NCI-H1417 (cell line): ENCODE measurements at places on chromosomes 6 and 20.
A peak's percentile ranks its signal among the peaks of the same experiment; 100 is the strongest.

DNA sequence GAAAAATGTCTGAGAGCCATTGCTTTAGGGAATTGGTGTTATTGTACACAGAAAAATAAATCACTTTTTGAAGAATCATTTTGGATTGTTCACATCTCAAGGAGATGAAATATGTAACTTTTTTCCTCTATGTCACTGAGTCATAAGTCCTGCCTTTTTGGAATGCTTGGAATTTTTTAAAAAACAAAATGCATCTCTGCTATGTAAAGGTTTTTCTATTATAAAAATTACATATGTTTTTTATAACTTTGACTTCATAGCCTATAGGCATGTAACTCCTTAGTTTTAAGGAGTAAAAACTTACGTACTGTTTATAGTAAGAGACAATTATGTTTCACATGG, 8.7 kb downstream of the RNF144B start:
- DNase-seq, result no peak

DNA sequence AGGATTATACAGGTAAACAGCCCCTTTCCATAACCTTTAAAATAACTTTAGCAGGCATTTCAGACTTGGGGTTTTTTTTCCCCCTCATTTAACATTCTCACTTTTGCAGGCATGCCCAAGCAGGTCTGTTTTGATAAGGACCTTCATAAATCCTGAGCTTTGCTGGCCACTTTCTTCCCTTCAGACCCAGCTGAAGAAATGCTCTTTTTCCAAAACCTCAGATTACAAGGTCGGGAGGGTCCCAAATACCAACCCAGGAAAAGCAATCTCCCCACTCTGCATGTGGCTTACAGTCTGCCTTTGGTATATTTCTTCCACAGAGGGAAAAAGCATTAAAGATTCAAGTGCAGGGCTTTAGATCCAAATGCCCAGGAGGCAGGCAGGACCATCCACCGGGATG, 6.8 kb downstream of the NFATC2 start:
- DNase-seq, result peak; percentile 50

GRCh38 chr6:54981276-54981609, 134.7 kb downstream of the FAM83B start:
- DNase-seq, result no peak

DNA sequence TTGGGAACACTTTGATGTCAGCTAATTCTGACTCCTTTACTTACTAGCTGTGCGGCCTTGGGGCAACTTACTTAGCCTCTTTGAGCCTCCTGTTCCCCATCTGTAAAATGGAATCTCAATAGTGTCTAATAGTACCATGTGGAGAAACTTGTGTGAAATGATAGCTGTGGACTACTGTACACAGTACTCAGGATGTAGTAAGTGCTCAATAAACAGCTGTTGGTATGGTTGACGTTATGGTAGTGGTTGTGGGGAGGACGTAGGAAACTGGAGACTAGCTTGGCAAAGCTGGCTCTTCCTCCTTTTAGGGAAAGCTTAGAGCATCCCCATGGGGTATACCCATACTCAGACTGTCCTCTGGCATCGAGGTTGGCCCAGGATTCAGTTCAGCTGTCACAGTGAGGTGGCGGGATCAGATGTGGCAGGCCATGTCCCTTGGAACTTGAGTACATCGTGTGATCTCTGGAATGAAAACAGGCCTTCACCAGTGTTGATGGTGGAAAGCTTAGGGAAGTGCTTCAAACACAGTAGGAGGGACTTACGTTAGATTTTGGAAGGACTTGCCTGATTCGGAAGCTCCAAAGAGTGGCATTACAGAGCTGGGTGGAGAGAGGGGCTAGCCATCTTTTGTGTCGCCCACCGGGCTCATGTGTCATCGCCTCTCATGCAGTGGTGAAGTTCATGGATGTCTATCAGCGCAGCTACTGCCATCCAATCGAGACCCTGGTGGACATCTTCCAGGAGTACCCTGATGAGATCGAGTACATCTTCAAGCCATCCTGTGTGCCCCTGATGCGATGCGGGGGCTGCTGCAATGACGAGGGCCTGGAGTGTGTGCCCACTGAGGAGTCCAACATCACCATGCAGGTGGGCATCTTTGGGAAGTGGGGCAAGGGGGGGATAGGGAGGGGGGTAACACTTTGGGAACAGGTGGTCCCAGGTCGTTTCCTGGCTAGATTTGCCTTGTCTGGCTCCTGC, 7.1 kb downstream of the VEGFA start:
- no peak for DNase-seq

DNA sequence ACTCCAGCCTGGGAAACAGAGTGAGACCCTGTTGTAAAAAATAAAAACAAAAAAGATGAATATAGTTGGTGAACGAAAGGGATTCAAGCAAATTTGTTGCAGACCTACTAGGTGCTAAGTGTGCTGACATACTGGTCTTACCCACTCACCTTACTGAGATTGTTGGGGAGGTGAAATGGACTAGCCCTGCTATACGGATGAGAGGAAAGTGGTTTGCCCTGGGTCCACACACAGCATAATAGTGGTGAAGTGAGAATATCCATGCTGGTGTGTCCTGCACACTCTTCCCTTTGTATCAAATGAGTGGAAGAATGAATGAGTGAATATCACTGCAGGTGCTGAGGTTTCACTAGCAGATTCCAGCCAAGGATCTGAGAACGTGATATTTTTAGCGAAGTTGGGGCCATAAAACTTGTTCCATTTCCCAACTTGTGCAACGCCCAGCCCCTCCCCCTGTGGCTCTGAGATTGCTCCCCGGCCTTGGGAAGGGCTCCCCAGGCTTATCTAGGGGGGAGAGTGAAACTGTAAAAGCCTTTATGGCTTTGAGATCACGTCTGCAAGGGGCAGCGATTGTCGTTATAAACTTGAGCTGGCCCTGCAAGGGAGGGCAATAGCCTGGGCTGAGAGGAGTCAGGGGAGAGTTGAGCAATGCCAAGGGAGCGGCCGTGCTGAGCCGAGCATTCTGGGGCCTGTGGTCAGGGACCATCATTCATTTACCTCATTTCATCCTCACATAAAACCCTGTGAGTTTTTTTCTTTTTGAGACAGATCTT, 33.2 kb upstream of the TTPAL start:
- no peak for DNase-seq

GRCh38 chr6:170278743-170279094, 12.2 kb downstream of the DLL1 start:
- DNase-seq, result no peak

- peak; percentile 80 for DNase-seq
Measured at GRCh38 chr6:53651205-53651763, 14.3 kb downstream of the KLHL31 start.

DNA sequence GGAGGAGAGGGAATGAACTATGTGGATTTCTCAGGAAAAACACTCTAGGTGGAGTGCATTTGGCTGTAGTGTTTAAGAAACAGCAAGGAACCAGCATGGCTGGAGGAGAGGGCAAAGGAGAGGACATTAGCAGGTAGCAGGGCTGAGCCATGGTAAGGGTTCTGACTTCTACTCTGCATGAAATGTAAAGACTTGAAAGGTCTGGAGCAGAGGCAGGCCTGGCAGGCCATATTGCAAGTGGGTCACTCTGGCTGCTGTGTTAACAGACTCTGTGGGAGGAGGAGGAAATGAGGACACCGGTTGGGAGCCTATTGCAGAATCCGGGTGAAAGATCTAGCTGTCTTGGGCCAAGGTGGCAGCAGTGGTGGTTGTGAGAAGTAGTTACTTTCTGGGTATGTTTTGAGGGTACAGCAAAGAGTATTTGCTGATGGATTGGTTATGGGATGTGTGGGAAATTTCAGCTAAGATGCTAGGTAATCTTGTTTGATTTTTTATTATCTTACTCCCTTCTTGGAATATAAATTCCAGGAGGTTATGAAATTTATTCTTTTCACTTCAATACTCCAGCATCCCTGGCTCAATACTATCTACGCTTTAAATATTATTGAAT, 115.9 kb upstream of the BCLAF1 start:
- no peak for DNase-seq

DNA sequence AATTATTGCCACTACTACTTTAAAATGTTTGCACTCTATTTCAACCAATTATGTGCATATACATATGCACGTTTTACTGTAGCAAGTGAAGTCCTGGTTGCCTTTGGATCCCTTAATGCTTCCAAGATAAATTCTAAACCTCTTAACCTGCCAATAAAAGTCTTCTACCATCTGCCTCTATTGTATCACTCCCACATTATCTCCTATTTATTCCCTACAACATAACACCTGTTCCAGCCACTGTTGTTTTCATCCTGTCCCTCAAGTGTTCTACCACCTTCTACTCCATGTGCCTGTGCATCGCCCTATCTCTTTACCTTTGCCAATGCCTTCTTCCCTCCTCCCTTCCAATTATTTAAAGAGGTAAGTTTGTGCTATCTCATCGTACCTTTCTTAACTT, 499.0 kb upstream of the RNF217 start:
- no peak for DNase-seq

DNA sequence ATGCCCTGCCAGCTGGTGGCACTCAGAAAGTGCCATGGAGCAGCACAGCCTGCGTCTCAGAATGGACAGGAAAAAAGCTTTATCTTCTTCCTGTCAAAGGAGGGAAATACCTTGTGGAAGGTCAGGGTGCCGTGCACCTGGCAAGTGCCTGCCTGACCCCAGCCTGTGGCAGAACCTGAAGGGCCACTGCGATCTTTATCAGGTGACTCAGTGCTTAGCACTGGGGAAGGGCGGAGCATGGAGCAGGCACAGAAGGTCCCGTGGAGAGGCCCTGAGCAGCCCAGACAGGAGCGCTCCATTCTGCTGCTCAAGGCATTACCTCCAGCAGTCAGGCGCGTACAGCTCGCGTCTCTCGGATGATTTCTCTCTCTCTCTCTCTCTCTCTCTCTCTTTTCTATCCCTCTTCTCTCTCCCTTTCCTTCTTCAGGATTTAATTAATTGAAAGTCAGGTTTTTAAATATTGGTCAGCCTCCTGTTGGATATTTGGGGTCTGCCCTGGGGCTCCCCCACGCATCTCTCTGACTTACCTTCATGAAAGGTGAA, 31.7 kb downstream of the FOXC1 start:
- DNase-seq, result no peak

GRCh38 chr20:38193586-38194105, 28.6 kb upstream of the TGM2 start:
- no peak for DNase-seq

DNA sequence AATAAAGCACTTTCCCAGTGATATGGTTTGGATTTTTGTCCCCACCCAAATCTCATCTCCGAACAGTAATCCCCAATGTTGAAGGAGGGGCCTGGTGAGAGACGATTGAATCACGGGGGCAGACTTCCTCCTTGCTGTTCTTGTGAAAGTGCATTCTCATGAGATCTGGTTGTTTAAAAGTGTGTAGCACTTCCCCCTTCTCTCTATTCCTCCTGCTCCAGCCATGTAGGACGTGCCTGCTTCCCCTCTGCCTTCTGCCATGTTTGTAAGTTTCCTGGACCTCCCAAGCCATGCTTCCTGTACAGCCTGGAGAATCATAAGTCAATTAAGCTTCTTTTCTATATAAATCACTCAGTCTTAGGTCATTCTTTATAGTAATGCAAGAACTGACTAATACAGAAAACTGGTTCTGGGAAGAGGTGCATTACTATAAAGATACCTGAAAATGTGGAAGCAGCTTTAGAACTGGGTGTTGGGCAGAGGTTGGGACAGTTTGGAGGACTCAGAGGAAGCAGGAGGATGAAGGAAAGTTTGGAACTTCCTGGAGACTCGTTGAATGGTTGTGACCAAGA, 7.4 kb downstream of the EPM2A start:
- DNase-seq, result no peak

- peak; percentile 61 for DNase-seq
Measured at GRCh38 chr6:138250513-138251247, 32.4 kb upstream of the PBOV1 start.

- peak; percentile 62 for DNase-seq
Measured at GRCh38 chr20:34791289-34792020, 34.0 kb downstream of the NCOA6 start.

- DNase-seq, result no peak
Measured at GRCh38 chr6:81511423-81511822, 241.1 kb downstream of the TENT5A start.

DNA sequence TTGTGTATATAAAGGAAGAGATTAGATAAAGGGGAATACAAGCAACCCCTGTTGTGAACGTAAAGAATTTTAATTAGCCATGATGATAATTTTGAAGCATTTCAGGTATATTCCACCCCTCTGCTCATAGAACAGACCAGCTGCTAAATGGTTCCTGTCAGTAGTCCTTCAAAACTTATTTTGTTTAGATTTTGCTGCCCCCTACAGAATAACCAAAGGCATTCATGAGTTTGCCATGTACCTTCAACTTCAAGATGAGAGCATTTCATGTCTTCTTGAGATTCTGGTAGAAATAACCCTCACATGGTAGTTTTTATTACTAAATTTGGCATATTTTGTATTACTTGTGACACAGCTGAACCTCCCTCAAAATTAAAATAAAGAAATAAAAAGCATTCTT, 1586.7 kb downstream of the HACE1 start:
- DNase-seq, result peak; percentile 33

- DNase-seq, result no peak
Measured at GRCh38 chr6:69825904-69826303, 29.1 kb upstream of the LMBRD1 start.

DNA sequence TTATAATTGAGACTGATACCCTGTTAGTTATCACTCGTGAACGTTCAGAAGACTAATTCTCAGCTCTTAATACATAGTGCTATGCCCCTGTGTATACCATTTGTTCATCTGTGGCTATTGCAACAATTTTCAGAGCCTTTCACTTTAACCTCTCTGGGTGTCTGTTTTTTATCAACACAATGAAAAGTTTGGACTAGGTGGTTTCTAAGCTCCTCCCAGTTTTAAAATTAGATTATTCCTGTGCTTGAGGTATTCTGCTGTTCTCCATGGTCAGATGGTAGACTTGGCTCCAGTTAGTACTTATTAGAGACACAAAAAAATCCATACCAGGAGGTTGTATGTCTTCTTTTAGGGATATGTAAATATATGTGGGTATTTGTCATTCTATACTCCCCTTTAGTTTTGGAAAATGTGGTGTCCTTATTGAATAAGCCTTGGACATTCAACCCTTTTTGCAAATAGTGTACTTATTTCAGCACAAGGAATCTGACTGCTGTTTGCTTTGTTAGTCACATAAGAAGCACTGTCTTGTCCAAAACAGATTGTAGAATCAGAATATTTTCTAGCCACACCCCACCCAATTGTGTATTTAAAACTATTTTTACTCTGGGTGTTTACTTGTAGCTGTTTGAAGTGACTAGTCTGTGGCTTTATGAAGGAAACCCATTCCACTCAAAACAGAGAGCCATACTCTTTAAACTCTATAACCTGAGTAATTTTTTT, 2.0 kb upstream of the COL10A1 start:
- no peak for DNase-seq

DNA sequence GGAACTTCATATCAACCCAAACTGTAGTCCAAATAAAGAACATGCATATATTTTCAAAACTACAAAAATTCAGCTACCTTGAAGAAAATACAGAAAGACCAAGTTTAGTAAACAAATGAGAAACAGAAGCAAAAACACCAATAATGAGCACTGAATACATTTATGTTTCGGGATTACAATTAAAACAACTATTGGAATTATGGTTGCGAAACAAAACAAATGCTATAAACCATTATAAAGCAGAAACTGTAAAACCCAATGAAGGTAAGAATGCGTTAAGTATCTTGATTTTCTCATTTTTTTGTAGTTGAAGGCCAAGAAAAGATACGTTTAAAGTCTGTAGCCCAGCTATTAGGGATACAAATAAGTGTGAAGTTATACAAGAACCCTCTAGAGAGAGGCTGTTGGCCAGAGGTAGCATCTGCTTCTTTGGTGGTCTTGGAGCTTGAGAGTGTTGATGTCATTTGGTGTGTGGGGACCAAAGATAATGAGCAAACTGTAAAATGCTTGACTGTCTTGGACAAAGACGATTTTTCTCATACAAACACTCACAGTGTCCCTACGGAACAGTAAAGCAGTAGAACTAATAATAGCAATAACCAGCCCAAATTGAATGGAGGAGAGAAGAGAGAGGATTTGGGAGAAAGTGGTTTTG, 111.5 kb downstream of the PRND start:
- no peak for DNase-seq
